Left hindlimb (tissue), 1 donor: ENCODE measurements at places on chromosomes 12 and 14.

DNA sequence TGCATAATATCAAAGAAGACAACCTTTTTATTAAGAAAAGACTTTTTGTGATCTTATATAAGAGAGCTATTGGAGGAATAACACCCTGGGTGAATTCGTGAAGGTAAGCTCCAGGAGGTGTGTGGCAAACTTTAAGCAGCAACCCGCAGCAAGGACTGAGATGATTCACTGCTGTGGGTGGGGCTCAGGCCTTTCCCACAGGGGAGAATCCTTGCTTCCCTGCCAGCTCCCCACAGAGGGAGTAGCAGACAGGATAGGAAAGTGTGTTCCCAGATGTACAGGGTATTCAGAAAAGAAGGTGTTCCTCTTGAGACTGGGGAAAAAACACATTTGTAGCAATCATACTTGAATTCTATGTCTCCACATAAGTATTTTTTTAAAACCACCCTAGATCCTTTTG lies 9.2 kb downstream of the NDUFA12 start:
- DNase-seq, result no peak

DNA sequence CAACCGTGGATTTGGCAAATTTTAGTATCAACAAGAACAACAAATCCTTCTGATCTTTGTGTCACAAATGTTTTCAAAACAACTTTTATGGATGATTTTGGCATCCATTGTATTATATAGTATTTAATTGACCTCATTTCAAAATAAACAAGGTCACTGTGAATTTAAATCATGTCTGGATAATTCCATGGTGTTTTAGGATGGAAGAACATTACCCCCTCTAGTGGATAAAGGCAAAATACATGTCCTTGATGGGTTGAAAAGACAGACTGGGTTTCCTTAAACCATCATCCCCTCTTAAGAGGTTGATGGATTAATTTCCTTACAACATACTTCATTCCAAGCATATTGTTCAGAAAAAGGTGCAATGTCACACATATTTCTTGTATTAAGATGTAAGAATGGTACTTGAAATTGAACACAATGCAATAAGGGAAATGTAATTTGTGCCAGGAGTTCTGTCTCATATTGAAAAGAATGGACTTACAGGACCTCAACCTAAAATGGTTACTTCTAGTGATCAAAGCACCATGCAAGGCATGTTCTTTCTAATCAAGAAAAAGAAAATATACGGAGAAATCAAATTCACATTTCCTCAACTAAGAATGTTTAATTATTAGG lies 352.0 kb downstream of the BCAT1 start:
- no peak for DNase-seq

DNA sequence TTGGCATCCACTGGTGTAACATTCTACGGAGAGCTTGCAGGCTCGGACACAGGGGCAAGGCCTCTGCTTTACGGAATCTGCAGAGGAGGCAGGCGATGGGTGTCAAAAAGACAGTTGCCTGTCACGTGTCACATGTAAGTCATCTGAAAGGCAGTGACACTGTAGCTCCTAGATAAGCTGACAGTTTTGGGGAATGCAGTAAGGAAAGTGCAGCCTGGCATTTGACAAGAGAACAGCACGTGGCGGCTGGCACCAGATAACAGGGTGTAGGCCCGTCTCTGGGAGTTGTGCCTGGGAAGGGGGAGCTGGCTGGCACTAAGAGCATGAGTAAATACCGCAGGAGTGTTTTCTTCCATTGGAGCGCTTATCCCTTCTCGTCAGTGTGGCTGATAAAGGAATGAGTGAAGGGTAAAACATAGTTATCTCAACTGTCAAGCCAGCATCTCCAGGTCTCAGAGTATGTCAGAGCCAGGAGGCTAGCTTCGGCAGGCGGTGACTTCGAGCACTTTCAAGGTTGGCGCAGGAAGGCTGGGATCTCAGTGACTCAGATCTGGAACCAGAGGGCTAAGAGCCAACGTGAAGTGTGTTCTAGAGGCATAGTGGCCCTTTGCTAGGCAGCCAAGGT lies 26.1 kb downstream of the ADCK1 start:
- no peak for DNase-seq

GRCh38 chr14:38129705-38130104 lies 78.0 kb upstream of the SSTR1 start:
- DNase-seq, result no peak

- no peak for DNase-seq
Observed at GRCh38 chr14:35416108-35416750, 11.7 kb upstream of the NFKBIA start.

- no peak for DNase-seq
Observed at GRCh38 chr12:30599608-30600007, 96.1 kb downstream of the IPO8 start.

DNA sequence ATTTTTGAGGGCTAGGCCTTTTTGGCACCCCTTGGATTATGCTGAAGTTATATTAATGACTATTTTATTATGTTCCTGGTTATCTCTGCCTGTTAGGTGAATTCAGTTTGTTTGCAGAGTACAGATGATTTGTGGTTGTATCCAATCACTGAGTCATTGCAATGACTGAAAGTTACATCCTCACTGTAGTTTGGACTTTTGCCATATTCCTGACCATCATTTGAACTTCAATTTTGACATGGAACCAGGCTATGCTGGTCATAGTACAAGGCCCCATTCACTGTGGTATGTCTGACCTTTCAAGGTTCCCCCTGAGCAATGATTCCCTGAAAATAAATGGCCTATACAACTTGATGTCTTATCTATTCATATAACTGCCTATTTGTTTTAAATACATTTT lies 621.0 kb downstream of the CCER1 start:
- DNase-seq, result no peak

DNA sequence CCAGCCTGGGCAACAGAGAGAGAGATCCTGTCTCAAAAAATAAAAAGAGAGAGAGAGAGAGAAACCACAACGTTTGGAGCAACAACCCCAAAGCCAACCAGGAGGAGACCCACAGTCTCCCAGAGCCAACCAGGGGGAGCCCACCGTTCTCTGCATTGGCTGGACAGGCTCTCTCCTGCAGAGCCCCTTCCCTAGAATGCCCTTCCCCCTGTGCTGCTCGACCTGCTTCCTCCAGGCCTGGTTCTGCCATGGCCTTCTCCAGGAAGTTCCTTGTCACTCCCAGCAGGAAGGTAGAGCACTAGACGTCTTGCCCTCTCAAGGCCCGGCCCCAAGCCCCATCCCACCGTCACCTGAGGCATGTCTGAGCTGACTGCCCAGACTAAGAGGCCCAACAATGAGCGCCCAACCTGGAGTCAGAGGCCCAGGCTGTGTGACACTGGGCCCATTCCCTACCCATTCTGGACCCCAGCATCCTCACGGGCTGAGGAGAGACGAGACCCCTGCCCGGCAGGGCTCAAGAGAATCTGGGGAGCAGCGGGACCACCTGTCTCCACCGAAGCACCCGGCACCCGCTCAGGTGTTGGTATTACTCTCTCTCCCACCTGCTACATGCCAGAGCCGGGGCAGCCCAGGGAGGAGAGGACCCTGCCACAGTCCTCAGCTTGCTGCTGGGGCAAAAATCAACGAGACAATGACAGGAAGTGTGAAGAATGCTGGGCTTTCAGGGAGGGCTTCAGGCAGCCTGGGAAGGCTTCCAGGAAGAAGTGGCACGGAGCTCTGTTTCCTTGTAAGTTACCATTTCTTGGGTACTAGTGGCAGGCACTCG lies 61.2 kb downstream of the DIO3 start:
- DNase-seq, result no peak

DNA sequence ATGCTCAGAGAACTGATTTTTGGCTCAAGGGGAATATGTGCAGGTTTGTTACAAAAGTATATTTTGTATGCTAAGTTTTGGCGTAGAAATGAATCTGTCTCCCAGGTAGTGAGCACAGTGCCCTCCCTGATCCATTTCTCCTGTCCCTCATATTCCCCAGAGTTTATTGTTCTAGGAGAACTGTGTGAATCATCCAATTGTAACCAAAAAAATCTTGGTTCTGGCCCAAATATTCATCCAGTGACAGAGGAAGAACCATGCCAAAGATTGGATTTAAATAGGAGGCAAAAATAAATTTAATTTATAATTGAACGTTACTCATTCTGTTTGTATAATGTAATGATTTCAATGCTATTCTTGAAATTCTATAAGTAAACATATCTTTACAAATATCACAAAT lies 4.8 kb downstream of the CATSPERB start:
- DNase-seq, result no peak

DNA sequence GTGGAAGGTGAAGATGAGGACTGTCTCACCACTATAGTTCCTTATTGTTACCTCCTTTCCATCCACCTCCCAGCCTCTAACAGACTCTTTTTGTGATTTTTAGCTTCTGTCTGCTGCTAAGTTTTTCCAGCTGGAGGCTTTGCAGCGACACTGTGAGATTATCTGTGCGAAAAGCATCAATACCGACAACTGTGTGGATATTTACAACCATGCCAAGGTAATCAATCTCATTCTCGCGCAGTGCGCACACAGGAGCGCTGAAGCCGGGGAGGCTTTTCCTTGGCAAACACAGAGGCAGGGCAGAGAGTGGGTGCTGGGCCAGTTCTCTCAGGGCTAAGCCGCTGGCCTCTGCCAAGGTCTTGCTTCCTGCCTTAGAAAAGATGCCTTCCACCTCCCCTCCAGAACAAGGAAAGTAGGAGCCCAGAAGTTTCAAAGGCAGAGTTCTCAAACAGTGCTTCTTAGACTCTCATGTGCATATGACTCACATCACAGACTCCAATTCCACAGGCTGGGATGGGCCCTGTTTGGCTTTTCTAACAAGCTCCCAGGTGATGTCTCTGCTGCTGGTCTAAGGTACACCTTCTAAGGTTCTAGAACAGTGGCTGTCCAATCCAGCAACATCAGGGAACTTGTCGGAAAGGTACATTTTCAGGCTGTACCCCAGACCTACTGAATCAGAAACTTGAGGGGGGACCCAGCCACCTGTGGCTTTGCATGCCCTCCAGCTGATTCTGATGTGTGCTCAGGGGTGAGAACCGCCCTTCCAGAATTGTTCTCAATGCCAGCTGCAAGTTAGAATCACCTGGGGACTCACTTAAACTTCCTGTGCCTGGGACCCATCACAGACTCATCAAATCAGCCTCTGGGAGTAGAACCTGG lies 33.8 kb upstream of the PWP1 start:
- DNase-seq, result no peak

- DNase-seq, result peak; percentile 68
Observed at GRCh38 chr14:68232300-68233055, 412.9 kb downstream of the RAD51B start.

- DNase-seq, result no peak
Observed at GRCh38 chr12:48602192-48602989, 32.5 kb upstream of the LALBA start.

DNA sequence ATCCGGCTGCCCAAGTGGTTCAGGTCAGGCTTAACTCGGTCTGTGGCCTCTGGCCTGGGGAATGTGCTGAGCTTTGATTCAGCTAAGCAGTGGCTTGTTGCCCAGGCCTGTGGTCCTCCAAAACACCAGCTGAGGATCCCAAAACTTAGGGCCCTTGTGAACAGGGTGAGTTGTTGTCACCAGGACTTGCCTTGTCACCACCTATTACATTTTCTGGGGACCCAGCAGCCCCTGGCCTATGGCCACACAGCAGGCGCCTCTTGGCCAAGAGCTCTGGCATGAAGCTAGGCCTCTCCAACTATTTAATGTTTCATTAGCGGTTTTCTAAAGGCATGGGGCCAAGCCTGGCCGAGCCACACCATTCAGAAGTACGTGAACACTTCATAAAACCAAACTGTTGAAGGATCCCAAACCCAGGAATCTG lies 343.7 kb downstream of the CACNA1C start:
- peak; percentile 71 for DNase-seq

DNA sequence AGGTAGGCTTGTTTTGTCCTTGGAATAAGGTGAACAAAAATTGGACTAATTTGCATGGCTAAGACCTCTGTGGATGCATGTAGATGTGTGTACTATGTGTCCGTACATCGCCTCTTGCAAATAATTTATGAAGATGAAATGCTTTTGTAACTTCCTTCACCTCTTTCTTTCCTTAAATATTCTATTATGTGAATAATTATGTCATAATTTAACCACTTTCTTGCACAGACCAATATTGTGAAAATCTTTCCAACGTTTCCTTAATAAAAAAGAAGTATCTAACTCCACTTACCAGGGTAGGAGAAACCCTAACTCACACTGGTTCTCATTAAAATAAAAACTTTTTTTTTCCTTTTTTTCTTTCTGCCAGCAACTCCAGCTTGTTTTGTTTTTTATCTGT lies 4.0 kb downstream of the NANOG start:
- DNase-seq, result no peak

- no peak for DNase-seq
Observed at GRCh38 chr12:105315130-105315529, 15.4 kb upstream of the C12orf75 start.

DNA sequence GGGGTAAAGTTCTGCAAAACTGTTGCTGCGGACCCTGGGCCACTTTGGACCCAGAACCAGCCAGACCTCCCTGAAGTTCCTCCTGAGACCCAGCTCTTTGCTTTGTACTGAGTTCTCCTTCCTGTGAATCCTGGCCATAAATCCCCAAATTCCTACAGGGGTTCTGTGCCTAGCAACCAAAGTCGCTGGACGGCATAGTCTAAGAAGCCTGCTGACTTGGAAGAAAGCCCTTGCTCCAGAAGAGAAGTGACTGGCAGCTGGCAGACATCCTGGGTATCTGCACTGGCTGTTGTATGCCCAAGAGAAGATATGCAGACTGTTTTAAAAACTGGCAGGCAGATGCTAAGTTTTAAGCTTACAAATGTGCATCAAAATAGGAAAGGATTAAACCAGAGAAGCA lies 99.9 kb upstream of the SLC24A4 start:
- DNase-seq, result no peak

GRCh38 chr12:130945786-130946492 lies 7.8 kb upstream of the ADGRD1 start:
- peak; percentile 78 for DNase-seq

DNA sequence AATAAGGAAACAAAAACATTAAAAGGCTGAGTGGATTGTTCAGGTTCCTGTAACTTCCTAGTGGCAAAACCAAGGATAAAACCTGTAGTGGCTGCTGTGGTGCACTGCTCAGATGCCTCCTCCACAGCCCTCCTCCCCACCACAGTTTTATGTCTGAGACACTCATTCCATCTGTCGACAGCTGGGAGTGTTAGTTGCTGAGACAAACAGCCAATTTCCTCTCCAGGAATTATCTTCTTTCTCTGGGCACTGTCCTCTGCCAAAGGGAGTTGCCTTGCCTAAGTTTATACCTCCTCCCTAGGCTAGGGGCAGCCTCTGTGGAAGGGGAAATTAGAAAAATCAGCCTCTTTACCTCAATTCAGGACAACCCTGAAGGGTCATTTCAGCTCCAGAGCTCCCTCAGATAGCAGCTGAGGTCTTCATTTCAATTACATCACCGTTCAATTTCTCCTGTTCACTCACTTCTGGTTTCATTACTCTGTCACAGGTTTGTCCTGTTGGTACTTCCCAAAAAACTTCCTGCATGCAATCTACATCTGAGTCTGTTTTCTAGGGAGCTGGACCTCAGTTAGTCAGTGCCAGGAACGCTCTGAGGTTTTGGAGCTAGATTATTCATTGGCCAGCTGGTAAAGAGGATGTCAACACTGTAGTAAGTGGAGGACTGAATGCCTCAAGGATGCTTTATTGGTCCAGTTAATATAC lies 74.9 kb upstream of the ATP2B1 start:
- DNase-seq, result peak; percentile 64

DNA sequence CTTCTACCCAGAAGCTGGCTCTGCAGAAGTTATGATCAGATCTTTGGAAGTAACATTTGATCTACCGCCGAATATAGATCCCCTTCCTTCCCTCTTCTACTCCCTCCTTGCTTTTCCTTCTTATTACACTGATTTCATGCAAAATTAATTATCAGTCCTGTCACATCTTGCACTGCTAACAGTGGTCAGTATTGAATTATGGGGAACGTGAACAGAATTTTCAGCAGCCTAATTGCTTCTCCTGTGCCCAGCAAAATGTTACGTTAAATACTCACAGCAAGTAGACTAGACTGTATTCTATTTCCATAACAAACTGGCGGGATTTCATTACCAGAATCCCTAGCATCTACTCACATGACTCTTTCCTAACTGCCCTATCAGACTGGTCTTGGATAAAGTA lies 596.9 kb downstream of the DIO2 start:
- DNase-seq, result no peak
